ENCODE measurements at places on chromosomes 7 and 10.
A peak's percentile ranks its signal among the peaks of the same experiment; 100 is the strongest.

DNA sequence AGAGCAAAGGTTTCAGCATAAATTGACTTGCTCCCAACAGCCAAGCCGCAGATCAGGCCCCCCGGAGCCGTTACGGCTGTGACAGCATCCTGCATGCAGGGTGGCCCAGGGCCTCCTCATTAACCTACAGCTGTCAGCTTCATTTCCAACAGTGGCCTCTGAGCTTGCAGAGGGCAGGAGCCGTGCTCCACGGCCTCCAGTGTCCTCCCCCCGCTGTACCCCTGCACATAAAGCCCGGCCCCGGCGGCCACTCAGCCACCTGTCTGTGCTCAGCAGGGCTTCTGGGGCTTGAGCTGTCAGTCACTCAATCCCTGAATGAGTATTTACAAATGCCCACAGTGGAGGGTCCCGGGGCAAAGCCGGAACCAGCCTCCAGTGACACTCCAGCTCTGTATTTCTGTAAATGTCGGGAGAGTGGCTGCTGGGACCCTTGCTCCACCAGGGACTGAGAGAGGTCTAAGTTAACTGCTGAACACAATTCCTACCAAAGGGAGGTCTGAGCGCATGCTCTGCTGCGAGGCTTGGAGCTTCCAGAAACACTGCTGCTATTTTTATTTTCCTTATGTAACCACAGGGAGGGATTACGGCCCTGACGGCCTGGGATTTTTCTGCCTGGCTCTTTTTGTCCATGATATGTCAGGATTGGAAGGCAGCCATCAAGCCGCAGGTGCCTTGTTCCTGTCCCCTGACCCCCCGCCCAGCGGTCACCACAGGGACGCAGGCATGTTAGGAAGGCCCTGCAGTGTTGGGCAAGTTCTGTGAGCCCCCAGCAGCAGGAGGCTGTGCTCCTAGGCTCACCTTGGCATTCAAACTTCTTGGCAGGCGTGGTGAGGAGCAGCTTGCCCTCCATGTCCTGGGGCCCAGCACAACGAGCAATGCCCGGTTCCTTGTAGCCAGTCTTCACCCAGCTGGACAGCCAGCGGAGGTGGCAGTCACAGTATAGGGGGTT lies 165.0 kb downstream of the SLIT1 start:
- DNase-seq = peak; percentile 10

DNA sequence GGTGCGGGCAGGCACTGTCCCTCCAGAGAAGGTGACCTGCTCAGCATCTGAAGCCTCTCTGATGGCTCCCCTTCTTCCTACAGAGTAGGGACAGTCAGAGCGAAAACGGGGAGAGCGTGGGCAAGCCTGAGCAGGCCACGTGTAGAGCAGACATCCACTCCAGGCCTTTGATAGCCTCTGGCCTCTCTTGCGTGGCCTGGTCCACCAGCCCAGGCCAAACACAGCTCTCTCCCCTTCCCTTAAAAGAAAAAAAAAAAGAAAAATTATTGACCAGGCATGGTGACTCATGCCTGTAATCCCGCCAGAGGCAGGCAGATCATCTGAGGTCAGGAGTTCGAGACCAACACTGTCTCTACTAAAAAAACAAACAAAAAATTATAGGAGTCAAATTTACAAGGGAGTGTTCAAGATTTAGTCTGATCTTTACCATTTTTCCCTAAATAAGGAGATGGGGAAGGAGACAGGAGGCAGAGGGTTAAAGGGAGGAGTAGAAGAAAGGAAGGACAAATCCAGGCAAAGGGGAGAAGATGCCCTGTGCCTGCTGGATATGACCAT lies 84.8 kb downstream of the PLXNA4 start:
- DNase-seq = peak; percentile 28

- DNase-seq = no peak
Measured at GRCh38 chr7:127946111-127946510, 85.1 kb downstream of the LRRC4 start.

DNA sequence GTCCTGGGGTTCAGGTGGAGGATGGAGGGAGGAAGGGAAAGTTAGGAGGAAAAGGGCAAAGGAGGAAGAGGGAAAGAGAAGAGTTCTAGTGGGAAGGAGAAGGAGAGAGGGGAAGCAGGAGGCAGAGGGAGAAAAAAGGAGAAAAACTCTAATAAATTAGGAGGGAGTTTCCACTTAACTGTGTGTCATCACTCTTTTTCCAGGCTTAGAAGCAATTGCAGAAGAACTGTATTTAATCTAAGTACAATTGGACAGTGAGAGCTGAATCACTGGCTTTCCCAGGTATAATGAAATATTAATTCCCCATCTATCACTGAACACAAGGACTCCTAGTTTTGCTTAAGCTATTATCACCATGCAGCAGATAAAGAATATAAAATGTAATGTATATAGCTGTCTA lies 76.8 kb downstream of the CREB3L2 start:
- no peak for DNase-seq

- DNase-seq = no peak
Measured at GRCh38 chr10:132904814-132905649, 37.3 kb downstream of the CFAP46 start.

DNA sequence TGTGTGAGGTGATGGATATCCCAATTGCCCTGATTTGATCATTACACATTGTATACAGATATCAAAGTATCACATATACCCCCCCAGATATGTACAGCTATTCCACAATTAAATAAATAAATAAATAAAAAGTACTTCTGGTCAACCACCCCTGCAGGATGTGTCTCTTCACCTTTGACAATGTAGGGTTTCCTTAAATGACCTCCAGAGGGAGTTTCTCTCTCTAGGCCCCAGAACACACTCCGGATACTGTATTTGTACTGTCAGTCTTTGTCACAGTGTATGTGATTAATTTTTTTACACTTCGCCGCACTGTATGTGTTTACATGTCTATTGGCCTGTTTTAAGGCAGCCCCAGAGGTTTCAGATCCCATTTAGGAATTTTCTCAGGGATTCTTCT lies 123.6 kb downstream of the ADCYAP1R1 start:
- no peak for DNase-seq

DNA sequence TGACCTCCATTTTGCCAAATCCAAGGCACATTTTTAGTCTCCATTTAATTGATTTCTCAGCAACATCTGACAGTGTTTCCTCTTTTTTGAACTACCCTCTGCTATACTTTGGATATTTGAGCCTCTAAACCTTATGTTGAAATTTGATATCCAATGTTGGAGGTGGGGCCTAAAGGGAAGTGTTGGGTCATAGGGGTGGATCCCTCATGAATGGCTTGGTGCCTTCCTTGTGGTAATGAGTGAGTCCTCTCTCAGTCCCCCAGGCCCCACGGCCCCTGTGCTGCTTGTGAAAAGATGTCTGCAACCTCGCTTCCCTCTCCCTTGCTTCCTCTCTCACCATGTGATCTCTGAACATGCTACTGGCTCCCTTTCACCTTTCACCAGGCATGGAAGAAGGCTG lies 96.8 kb upstream of the DGKB start:
- DNase-seq = no peak

- no peak for DNase-seq
Measured at GRCh38 chr10:7003831-7004395, 406.9 kb downstream of the SFMBT2 start.

DNA sequence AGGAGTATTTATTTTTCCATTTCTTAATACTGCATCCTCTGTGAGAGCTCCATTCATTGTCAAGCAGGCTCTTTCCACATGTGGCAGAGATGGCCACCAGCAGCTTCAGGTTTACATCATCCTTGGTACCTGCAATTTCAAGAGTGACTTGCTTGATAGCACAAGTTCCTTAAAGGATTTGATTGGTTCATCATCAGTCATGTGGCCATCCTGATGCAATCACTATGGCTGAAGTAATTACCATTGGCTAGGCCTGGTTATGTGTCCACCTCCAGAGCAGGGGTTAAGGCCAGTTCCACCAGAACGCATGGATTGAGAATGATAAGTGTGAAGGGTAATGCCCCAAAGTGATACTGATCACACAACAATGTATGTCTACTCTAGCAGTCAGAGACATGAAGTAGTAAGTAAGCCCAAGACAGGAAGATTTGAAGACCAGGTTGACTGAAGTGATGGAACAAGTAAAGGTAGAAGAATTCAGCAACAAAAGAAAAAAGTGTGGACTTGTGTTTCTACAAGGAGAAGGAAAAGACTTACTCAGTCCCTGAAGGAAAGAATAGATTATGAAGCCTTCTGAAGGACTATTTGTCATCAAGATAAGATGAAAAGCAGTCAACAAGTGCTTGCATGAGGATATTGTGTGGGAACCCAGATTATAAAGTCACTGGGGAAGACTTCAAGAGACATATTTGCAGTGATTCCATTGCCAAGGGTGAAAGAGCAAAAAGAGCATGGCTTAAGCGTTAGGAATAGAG lies 26.4 kb upstream of the PRKAR2B start:
- no peak for DNase-seq

- peak; percentile 75 for DNase-seq
Measured at GRCh38 chr7:43481902-43482678, 100.8 kb upstream of the STK17A start.

DNA sequence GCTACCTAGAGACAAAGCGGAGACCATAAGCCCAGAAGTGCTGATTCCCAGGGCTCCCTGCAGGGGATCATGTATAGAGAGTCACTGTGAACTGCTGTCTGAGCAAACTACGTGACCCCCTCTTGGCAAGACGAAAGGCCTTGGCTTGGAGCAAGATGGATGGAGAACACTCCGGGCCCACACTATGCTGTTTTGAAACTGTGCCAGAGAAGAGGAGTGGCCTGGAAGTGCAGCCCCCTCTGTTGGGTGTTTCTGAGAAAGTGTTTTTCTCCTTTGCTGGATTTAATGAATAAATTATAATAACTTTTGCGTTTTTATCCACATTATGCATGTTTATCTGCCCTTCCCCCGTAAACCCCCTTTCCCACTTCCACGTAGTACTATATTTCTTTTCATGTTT lies 639.3 kb upstream of the GALNT17 start:
- DNase-seq = no peak

All from fibroblast of skin of right quadriceps (primary cell).